Esophagus mucosa (tissue), 1 donor: ENCODE measurements at places on chromosomes 3 and 15.

GRCh38 chr3:10530241-10530640 is 24.9 kb upstream of the ATP2B2 start:
- ATAC-seq, result no peak

- no peak for ATAC-seq
Observed at GRCh38 chr15:49412797-49413196, 10.2 kb upstream of the FGF7 start.

DNA sequence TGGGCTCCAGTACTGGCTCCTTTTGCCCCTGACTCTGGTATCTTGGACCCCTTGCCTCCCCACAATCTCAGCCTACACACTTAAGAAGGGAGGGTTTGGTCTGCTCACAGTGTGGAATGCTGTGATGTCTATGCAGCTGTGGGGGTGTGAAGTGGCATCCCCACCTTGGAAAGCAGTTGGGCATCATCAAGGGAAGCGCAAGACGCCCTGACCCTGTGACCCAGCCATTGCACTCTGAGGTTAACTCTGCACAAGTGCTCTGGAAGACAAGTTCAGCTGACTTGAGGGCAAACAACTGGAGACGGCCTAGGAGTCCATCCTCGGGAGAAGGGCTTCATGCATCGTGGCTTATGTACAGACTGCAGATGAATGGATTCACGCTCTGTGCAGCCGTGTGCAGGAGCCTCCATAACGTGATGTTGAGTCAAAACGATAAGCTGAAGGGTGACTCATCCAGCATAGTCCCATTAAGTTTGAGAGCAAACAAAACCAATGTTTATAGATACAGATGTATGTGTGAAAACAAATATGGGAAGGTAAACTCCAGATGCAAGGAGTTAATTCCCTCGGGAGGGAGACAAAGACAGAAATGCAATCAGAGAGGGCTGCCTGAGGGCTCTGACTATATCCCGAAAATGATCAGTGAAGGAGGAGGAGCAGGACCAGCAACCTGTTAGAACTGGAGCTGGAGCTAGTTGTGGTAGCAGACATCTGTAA is 86.8 kb downstream of the LSM3 start:
- peak; percentile 47 for ATAC-seq

GRCh38 chr3:88220126-88220525 is 70.4 kb downstream of the C3orf38 start:
- ATAC-seq, result no peak

DNA sequence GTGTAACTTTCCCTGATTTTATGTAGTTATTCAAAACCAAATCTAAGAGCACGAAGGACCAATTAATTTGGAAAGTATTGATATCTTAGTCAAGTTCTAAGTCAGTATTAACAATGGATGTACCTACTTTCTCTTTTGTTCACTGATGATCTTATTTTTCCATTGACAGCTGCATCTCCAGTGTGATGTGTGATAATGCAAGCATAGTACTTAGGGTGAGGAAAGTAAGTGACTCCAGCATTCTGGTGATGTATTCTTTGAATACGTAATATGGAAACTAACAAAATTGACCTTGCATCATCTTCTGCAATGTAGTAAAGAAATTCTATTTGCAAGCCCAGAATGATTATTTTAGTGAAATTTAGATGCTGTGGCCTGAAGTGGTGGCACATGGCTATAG is 22.4 kb downstream of the FBXW12 start:
- no peak for ATAC-seq

- ATAC-seq, result no peak
Observed at GRCh38 chr3:145817870-145818483, 343.0 kb downstream of the PLOD2 start.

GRCh38 chr3:62587169-62587568 is 213.8 kb upstream of the FEZF2 start:
- ATAC-seq, result no peak

DNA sequence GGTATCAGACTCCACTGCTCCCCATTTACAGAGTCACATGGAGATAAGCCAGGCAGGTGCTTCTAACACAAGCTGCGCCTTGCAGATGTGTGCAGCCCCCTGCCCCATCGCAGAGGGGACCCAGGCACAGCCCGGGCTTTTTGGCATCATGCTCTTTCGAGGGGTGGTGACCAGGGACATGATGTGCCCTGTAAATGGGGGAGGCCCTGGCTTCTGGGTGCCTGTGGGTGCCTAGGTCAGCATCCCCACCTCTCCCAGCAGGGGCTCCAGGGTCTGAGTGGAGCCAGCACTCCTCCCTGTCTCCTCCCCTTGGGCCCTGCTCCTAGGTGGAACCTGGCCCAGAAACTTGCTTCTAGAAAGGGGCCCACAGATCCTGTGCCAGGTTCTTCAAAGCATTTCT is 15.2 kb downstream of the TRPM1 start:
- no peak for ATAC-seq

DNA sequence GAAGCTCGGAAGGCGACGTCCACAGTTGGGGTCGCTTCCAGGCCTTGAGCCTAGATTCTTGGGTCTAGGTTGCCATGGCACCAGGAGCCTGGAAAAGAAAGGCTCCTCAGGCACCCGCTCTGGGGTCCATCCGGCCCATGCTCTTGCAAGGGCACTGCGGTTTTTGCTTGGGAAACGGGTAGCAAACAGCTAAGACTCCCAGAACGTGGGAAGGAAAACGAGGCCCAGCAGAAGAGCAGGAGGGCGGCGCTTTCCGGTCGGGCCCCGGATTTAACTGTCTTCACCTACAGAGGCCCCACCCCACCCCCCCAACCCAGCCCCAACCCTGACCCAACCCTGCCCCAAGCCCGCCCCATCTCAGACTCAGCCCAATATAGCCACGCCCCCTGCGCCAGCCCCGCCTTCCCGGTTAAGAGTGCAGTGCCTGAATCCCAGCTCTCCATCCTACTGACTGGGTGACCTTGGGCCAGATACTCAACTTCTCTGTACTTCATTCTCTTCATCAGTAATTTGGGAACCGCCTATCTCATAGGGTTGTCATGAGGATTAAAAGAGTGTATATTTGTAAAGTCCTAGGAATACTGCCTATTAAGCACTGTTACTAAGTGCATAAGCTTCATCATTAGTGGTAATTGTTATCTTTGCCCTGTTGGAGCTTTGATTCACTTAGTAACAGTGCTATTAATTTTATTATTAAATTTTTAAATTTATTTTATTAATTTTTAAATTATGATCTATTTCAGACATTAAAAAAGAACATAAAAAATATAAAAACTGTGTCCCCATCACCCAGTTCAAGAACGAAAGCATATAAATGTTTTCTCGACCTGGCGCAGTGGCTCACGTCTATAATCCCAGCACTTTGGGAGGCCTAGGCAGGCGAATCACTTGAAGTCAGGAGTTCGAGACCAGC is 28.4 kb upstream of the SMAD6 start:
- peak; percentile 46 for ATAC-seq
